ENCODE measurements at places on chromosomes 2 and 18. TPM values are rescaled to one million over a fixed set of nuclear protein-coding genes. Genes with fewer than 3 reads are reported as not detected.

- no peak for DNase-seq
Observed at GRCh38 chr2:63617366-63617765, 28.6 kb downstream of the MDH1 start.

DNA sequence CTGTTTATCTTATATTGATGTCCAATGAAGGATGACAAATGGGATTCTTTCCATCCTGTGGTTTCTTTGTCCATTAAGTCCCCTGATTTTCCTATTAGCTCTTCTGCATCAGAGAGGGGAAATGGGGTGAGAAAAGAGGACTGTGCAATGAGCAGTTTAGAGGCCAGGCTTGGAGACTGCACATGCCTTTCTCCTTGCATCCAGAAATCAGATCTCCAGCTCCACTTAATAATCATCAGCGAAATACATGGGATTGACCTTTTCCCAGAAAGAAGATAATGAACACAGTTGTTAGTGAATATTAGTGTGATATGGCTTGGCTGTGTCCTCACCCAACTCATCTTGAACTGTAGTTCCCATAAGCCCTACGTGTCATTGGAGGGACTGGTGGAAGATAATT, 697.4 kb downstream of the CBLN2 start:
- DNase-seq, result no peak

Gene SLC40A1
- total RNA-seq, result 95.4 TPM

DNA sequence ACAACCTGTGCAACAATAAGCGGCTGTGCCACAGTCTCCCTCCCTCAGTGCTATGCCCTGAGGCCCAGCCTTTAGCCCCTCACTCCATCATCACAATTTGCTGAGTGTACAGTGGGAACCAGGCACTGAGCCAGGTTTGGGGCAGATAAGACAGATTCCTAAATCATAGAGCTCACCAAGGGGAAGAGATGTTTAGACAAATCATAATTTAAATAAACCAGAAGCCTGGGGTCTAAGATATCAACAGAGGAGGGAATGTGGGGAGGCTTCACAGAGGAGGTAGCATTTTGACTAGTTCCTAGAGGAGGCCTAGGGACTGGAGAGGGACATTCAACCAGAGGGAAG, 139.3 kb upstream of the EPAS1 start:
- DNase-seq, result no peak

All from mucosa of descending colon (tissue), 3 donors.